ENCODE measurements at places on chromosomes 6 and 20.

DNA sequence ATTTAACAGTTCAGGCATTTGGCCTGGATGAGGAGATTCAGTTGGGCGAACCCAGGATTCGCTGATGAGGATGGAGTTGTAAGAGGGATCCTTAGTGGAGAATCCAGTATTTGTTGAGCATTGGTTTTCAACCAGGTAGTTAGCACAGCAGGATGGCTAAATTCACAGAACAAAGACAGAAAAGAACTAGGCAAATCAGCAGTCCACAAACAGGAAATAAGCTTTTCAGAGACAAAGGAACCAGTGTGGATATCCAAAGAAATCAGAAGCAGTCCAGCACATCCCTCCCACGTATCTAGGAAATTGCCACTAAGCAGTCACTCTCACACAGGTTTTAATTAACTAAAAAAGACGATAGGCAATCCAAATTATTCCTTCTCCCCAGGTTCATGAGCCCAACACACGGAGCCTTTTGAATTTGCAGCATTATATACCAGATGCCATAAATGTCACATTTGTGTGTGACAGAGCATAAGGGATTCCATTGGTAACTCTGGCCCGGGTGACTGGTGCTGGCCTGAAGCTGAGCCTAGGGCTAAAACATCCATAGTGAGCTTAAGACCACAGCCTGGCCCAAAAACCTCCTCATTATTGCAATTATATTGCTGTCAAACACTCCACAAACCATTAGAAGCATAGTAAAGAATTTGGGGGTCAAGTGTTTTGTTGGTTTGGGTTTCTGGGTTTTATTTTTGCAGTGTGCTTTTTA, 131.5 kb downstream of the SOBP start:
- no peak for DNase-seq

DNA sequence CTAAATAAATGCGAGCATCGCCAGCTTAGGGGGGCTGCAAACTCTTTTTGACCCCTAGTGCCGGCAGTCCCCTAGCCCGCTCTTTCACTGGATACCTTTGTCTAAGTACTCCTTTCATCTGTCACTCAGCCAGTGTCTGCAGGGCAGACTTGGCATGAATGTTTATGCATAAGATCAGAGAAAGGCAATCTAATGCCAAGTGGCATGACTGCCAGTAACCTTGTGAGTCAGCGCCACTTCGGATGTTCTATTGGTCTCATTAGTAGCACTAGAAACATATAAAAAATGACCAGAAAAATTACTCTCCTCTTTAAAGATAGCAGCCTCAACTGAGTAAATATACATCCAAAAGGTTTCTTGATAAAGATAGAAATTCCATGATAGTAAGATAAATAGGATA, 192.2 kb downstream of the TBC1D32 start:
- no peak for DNase-seq

DNA sequence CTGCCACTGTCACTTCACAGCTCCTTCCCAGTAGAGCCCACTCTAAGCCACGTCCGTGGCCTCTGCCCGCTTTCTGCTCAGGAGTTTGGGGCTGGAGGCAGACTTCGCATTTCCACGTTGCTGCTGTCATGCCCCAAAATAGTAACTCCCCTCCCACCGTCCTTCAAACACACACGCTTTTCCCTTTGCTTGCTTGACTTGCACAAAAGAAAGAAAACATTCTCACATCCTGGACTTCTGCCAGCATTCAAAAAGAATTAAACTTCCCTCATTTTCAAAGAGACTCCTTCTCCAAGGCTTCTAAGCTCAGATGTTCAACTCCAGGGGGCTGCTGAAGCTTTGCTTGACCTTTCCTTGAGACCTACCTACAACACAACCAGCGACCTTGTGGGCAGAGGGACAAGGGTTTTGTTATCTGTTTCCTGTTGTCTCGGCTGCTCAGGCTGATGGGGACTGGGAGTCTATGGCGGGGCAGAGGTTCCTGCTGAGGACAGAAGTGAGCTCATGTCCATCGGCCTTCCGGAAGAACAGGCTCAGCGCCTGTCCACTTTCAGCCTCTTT, 263.8 kb upstream of the FOXQ1 start:
- no peak for DNase-seq

DNA sequence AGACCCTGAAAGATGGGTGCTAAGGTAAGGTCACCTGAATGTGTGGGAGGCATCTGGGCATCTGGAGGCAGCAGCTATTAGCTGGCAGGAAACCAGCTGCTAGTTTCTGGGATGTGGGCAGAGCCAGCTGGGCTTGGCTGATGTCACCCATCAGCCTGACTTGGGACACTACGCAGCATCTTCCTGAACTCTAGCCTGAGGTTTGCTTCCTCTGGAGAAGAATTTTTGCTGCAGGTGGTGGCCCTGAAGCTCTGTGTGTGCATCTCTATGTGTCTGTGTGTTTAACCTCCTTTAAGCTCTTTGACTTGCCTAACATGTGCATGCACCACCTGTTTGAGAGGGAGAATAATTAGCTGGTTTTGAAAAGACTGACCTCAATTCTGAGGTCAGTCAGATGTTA, 465.1 kb upstream of the CHD6 start:
- no peak for DNase-seq

- DNase-seq, result peak; percentile 82
These were observed 62.1 kb downstream of the FOXO3 start for GRCh38 chr6:108622641-108623298.

GRCh38 chr6:37731888-37732287, 34.2 kb upstream of the MDGA1 start:
- DNase-seq, result no peak

Measured in EL (cell line).